ENCODE measurements at places on chromosomes 5 and 9.

DNA sequence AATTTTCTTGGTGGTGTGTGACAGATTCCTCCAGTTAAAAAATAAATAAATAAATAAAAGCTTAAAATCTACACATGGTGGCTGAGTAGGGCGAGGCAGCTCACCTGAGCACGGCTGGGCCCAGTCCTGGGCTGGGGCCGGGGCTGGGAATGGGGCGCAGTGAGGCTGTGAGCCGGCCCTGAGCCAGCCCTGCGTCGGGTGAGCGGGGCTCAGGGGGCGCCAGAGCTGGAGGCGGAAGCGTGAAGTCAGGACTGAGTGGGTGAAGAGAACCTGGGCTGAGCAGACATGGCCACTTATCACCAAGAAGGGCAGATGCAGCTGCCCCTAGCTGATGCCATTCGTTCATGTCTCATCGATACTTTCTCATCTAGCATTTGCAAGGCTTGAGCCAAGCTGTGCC lies 22.8 kb upstream of the DTWD2 start:
- DNase-seq = no peak

DNA sequence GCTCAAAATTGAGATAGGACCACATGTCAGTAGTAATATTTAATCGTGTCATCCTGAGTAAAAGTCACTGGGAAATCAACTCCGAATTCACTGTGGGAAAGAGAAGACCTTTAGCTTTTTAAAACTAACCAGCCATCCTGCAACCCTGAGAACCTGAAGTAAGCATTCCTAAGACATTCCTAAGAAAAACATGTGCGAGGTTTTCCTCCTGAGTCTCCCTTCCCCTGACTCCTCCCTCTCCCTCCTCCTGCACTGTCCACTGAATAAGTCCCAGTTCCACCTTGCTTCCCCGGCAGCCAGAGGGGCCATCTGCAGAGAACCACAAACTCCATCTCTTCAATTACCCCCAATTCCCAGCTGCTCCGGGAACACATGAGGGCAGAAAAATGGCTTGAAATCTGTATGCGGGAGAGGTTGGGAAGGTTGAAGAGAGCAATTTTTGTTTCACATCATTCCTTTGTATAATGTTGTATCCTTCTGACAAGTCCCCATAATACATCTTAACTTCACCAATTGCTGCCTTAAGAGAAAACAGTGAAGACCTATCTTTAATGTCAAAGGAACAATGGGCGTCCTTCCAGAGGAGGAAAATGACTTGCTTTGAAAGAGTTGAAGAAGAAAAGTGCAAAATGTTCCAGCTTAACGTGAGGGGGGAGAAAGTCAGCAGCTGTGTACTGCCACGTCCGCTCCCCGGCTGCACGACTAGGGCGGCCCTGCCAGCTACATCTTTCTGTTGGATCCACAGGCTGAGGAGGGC lies 186.3 kb downstream of the ZNF462 start:
- DNase-seq = no peak

DNA sequence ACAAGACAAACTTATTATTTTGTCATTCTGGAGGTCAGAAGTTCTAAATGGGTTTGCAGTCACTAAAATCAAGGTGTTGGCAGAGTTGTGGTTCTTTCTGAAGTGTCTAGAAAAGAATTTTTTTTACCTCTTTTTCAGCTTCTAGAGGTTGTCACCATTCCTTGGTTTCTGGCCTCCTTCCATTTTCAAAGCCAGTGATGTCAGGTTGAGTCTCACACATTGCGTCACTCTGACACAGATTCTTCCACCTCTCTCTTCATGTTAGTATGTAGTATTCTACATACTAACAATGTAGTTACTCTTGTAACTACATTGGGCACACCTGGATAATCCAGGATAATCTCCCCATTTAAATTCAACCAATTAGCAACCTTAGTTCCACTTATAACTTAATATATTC lies 290.3 kb downstream of the RFX3 start:
- no peak for DNase-seq

DNA sequence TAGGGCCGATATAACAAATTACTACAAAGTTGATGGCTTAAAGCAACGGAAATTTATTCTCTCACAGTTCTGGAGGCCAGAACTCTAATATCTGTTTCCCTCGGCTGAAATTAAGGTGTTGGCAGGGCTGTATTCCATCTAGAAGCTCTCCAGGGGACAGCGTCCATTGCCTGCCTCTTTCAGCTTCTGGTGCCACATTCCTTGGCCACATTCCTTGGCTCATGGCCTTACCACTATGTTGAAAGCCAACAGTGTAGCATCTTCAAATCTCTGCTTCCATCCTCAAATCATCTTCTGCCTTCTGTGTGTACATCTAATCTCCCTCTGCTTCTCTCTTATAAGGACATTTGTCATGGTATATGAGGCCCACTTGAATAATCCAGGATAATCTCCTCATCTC lies 17.2 kb downstream of the FGF10 start:
- no peak for DNase-seq

GRCh38 chr9:86242071-86242470 lies 17.4 kb downstream of the C9orf153 start:
- DNase-seq = no peak

DNA sequence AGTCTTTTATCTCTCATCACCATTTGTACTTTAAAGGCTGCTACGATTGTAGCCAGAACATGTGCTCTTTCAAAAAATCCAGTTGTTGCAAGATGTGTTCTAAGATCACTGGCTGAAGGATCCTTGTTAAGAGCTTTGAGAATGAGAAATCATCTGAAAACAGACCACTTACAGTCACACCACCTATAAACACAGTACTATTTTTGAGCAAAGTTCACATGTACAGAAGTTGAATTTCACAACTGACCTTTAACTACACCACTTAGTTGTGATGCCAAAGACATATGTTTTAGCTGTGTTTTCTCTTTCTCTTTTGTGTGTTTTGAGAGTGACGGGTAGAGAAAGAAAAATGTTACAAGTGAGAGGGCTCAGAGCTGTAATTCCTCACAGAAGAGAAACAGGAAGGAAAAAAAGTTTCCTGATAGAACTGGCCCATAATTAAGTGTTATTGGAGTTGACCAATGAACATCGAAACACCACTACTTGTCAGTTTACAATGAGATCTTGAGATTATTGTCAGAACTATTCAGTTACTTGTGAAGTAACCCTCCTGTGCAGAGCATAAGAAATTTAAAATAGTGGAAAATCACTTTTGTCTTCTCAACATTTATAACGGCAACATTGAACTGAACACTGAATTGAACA lies 245.4 kb downstream of the MLLT3 start:
- DNase-seq = no peak

GRCh38 chr5:3778000-3778550 lies 182.4 kb downstream of the IRX1 start:
- DNase-seq = no peak

DNA sequence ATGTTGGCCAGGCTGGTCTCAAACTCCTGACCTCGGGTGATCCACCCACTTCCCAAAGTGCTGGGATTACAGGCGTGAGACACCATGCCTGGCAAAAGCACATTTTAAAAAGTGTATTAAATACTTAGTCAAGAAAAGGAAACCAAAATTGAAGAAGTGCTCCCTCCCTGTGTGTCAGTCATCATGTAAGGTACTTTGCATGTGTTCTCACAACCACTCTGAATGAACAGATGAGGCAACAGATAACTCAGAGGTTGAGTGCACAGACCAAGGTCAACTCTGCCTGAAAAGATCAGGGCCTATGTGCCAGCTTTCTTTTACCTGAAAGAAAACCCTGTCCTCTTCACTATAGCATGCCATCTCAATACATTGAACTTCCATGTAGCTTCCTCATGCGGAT lies 289.7 kb downstream of the MRPS30 start:
- no peak for DNase-seq

DNA sequence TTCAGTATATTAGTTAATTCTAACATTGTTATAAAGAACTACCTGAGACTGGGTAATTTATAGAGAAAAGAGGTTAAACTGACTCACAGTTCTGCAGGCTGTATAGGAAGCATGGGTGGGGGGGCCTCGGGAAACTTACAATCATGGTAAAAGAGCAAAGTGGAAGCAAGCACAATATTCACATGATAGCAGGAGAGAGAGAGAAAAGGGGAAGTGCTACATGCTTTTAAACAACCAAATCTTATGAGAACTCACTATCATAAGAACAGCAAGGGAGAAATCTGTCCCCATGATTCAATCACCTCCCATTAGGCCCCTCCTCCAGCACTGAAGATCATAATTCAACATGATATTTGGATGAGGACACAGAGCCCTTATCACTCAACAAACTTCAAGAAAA lies 324.9 kb downstream of the ZNF608 start:
- DNase-seq = no peak

GRCh38 chr5:142883025-142883424 lies 112.8 kb downstream of the ARHGAP26 start:
- DNase-seq = no peak

DNA sequence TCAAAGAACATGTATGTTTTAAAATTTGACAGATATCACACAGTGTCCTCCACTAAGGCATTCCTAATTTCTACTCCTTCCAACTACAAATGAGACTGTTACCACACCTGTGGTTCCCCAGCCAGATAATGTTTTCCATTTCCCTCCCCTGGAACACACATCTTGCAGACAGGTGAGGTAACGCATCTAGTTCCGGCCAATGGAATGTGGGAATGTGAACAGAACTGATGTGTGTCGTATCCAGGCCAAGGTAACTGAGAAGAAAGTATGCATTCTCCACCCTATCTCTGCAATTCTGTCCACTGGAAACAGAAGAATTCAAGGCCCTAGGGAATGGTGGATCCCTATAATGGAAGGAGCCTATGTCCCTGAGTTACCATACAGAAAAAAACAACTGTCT lies 19.9 kb upstream of the NR4A3 start:
- DNase-seq = no peak

DNA sequence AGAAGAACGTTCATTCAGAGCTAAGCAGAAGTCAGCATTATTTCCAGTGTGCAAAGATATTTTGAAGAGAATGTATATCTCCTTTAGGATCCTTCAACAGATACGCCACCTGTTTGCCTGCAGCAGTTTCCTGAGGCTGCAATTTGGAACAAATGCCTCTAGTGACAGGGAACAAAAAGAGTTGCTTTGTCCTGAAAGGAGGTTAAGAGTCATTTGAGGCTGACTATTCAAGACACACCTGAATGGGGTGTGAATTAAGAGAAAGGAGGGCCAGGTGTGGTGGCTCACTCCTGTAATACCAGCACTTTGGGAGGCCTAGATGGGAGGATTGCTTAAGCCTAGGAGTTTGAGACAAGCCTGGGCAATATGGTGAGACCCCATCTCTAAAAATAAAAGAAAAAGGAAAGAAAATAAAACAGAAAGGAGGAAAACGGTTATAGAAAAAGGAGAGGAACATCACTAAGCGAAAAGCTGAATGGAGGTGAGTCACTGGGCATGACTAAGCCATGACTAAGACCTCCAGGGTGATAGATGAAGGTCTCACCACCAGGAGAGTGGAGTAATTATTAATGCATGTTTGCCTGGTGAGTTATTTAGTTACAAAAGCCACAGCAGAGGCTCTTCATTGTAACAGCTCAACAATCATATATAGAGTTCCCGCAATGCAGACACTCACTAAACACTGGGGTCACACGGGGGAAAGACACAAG lies 255.2 kb upstream of the TNC start:
- no peak for DNase-seq

DNA sequence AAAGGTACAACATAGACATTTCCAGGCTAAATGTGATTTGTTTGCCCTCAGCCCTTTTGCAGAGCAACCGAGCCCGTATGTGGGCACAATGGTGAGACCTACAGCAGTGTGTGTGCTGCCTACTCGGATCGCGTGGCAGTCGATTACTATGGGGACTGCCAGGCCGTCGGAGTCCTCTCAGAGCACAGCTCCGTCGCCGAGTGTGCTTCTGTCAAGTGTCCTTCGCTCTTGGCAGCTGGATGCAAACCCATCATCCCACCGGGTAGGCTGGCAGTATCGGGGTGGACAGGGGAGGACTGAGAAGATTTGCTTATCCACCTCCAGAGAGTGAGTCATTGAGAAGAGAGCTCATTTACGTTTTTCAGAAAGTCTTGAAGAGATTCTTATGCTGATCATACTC lies 17.8 kb upstream of the GLIPR2 start:
- no peak for DNase-seq

DNA sequence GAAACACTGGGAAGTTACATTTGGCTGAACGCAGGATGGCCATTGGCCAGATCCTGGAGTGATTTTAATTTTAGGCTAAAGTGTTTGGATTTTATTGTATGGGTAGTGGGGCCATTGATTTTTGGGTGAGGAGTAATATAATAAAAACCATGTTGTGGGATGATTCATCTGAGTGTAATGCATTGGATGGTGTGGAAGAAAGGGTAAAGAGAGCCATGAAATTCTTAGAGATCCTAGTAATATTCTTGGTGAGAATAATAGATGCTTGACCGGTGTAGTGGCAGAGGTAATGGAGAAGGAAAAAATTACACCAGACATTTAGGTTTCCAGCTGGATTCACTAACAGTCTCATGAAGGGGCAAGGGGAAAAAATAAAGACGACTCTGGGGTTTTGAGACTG lies 158.1 kb downstream of the NPR3 start:
- DNase-seq = no peak

DNA sequence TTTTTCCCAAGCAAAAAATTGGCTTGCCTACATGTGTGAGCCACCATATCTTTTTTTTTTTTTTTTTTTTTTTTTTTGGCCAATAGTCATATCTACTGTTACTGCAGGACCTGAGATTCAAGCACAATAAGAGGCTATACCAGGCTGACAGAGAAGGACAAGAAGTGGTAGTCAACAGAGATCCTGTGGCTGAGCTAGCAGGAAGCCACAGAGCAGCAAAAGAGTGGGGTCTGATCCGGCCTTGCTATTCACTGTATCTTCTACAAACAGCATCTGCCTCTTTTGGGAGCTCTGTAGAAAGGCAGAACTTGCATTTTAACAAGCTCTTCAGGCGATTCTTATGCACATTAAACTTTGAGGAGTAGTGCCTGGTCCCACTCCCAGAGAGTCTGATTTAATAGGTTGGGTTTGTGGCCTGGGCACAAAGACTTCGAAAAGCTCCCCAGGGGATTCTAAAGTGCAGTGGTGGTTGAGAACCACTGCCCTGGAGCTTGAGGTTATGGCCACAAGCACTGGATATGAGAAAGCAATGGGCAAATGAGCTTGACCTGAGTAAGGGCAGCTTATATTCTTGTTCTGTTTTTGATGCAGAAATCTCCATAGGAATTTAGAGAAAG lies 162.8 kb downstream of the PIK3R1 start:
- DNase-seq = no peak

- DNase-seq = no peak
Measured at GRCh38 chr9:134661791-134662142, 20.2 kb downstream of the COL5A1 start.

DNA sequence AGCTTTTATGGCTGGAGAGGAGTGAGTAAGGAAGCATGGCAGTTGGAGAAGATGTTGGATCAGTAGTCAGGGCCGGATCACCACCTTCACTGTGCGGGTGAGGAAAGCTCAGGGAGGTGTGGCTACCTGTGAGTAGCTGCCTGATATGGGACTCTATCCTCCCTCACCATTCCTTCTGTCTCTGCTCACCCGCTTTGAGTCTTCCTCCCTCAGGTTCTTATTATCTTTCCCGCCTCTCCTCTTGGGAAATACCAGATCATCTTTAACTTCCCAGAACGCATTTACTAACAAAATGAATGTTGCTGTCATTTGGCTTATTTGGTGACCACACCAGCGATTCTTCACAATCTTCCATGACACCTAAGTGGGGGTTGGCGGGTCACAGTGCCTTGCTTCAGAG lies 140.7 kb upstream of the GPR151 start:
- DNase-seq = no peak

GRCh38 chr9:13410566-13411031 lies 131.1 kb upstream of the MPDZ start:
- DNase-seq = no peak
